ENCODE measurements at places on chromosomes 1 and 21.
A peak's percentile ranks its signal among the peaks of the same experiment; 100 is the strongest.

DNA sequence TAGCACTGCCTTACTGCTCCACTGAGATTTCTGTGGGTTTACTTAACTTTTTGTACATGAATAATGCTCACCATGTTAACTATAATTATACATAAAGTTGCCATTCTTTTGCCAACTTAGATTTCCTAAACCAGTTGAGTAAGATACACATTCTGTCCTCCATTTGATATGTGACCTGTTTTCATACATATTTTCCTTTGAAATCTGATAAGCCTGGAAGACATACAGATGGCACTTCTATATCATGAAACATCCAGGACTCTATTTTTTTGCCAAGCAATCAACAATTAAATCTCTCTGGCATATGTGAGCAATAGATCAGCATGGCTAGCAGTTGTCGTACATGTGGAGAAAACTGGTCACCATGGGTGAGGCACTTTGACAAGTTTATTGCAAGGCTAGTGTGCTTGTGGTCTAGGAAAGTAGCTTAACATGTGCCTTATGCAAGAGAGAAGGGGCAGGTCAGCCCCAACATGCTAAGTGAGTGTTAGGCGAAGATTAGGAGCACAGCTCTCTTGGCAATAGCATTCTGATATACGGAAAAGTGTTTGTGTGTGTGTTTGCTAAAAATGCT is 14.2 kb downstream of the PRRX1 start:
- no peak for DNase-seq

GRCh38 chr1:1001057-1001783 is 1.3 kb upstream of the HES4 start:
- peak; percentile 24 for DNase-seq

DNA sequence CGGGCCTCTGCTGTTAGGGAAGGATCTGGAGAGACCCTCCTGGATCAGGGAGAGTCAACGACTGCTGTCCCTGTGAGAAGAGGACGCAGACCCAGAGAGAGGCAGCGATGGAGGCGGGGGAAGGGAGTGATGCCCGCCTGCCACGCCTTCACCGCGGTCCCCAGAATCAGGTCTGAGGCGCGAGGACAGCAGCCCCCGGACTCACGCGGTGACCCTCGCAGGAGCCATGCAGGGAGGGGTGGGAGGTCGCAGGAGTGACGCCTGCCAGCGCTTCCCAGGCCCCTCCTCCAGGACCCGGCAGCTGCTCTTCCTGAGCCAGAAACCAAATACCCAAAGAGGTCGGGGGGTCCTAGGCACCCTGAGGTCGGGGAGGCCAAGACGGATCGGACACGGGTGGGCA is 6.2 kb upstream of the TNFRSF4 start:
- no peak for DNase-seq

DNA sequence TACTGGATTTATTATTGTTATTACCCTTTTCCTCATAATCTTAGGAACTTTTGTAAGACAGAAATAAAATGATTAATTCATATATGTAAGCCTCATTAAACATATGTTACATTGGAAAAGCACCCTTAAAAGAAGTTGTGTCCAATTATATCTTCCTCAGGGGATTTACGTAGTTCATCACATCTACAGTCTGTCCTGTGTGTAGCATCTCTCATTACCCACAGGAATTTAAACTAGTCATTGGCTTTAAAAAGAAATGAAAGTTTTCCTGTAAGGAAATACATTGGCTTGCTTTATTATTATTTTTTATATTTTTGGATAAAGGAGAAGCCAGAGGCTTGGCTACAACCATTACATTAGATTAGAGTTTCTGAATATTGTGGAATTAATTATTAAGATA is 56.1 kb downstream of the SWT1 start:
- DNase-seq: no peak

- DNase-seq: no peak
These were observed 632 bp downstream of the TMEM79 start for GRCh38 chr1:156284757-156285156.

DNA sequence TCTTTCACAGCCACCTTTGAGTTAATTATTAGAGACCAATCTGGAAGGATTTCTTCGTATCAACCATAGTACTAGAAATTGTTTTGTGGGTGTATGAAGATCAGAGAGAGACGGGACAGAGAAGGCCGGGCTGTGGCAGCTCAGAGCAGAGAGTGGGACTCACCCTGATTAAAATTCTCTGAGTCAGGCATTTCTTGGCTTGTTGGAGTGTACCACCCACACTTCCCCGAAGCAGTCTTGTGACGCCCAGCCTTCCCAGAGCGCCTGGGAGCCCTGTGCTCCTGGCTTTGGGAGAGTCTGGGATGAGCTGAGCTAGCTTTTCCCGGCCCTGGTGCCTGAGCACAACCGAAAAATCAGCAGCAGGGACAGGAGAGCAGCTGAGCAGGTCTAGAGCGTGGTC is 19.4 kb downstream of the PLEKHM2 start:
- no peak for DNase-seq

DNA sequence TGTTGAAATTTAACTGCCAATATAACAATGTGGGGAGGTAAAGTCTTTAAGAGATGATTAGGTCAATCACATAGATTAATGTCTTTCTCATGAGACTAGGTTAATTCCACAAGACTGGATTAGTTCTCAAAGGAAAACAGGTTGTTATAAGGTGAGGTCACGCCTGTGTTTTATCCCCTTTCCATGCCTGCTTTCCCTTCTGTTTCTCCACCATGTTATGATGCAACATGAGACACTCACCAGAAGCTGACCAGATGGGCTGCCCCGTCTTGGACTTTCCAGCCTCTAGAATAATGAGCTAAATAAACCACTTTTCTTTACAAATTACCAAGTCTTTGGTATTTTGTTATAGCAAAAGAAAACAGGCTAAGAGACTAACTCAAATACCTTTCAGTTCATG is 70.8 kb downstream of the DDAH1 start:
- DNase-seq: no peak

GRCh38 chr21:46227811-46228344 is 696 bp downstream of the LSS start:
- DNase-seq: no peak

- no peak for DNase-seq
These were observed 260.5 kb downstream of the DYRK1A start for GRCh38 chr21:37627074-37627473.

Data from progenitor cell of endocrine pancreas (in vitro differentiated cells).